ENCODE measurements at places on chromosomes 7 and 10. TPM values are rescaled to one million over a fixed set of nuclear protein-coding genes. Genes with fewer than 3 reads are reported as not detected.
A peak's percentile ranks its signal among the peaks of the same experiment; 100 is the strongest.

- H3K27me3 ChIP-seq, result no peaks in the 10 kb centered on the region
- no peak overlapping the region for H3K4me3 ChIP-seq
- no peak overlapping the region for H3K27ac ChIP-seq
- no peaks in the 10 kb centered on the region for H3K4me1 ChIP-seq
- peak; percentile 6 for DNase-seq
- H3K36me3 ChIP-seq, result peaks cover 29% of the 10 kb centered on the region
Observed at GRCh38 chr7:121366852-121367431, 29.2 kb downstream of the FAM3C start.

GRCh38 chr7:157497367-157497743, 160.6 kb downstream of the DNAJB6 start:
- no peaks in the 10 kb centered on the region for H3K36me3 ChIP-seq
- no peak for DNase-seq
- no peak overlapping the region for H3K4me3 ChIP-seq

DNA sequence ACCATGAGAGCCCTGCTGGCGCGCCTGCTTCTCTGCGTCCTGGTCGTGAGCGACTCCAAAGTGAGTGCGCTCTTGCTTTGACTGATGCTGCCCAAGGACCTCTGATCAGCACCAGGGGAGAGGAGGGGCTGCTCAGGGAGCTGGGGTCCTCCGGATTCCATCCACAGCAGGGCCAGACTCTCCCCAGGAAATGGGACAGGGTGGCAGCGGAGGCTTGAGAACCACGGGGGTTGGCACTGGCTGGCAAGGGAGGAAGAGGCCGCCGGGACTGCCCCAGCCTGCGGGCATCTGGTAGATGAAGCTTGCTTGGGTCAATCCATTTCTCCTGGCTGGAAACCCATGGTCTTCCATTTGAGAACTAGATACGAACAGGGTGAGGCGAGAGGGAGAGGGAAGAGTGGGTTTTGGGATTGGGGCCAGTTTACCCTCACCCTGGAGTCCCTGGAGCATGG, 647 bp downstream of the PLAU start:
- H3K27ac ChIP-seq, result no peak overlapping the region
- H3K4me3 ChIP-seq, result peak overlapping the region; percentile 79
- DNase-seq, result no peak
- H3K36me3 ChIP-seq, result no peaks in the 10 kb centered on the region
- peaks cover 9% of the 10 kb centered on the region for H3K4me1 ChIP-seq

GRCh38 chr10:87767253-87767652, 50.8 kb downstream of the ATAD1 start:
- no peak overlapping the region for H3K4me3 ChIP-seq
- H3K4me1 ChIP-seq, result no peaks in the 10 kb centered on the region
- H3K27me3 ChIP-seq, result no peaks in the 10 kb centered on the region
- DNase-seq, result no peak
- peaks cover 27% of the 10 kb centered on the region for H3K36me3 ChIP-seq

DNA sequence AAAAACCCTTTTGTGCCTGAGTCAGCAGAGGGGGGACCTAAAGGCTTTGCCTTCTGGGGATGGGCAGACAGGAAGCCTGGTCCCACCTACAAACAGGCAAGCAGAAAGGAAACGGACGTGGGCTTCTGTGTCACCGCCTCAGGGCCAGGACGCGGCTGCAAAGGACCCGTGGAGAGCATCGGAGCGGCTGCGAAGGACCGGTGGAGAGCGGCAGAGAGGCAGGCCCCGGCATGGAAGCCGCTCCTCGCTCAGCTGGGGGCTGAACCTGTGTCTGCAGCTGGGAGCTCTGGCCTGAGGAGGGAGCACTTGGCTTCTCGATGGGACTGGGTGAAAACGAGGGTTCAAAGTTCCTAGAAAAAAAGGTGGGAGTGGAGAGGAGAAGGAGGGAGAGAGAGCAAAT, 125.4 kb upstream of the PPP2R2D start:
- H3K27me3 ChIP-seq, result no peaks in the 10 kb centered on the region
- H3K4me3 ChIP-seq, result no peak overlapping the region
- peak; percentile 56 for DNase-seq
- H3K27ac ChIP-seq, result no peak overlapping the region
- no peaks in the 10 kb centered on the region for H3K36me3 ChIP-seq

- no peak for DNase-seq
- H3K4me1 ChIP-seq, result no peaks in the 10 kb centered on the region
- peaks cover 16% of the 10 kb centered on the region for H3K27me3 ChIP-seq
- H3K27ac ChIP-seq, result no peak overlapping the region
- H3K36me3 ChIP-seq, result no peaks in the 10 kb centered on the region
- H3K4me3 ChIP-seq, result no peak overlapping the region
Observed at GRCh38 chr10:120513307-120513796, 56.3 kb downstream of the PLPP4 start.

DNA sequence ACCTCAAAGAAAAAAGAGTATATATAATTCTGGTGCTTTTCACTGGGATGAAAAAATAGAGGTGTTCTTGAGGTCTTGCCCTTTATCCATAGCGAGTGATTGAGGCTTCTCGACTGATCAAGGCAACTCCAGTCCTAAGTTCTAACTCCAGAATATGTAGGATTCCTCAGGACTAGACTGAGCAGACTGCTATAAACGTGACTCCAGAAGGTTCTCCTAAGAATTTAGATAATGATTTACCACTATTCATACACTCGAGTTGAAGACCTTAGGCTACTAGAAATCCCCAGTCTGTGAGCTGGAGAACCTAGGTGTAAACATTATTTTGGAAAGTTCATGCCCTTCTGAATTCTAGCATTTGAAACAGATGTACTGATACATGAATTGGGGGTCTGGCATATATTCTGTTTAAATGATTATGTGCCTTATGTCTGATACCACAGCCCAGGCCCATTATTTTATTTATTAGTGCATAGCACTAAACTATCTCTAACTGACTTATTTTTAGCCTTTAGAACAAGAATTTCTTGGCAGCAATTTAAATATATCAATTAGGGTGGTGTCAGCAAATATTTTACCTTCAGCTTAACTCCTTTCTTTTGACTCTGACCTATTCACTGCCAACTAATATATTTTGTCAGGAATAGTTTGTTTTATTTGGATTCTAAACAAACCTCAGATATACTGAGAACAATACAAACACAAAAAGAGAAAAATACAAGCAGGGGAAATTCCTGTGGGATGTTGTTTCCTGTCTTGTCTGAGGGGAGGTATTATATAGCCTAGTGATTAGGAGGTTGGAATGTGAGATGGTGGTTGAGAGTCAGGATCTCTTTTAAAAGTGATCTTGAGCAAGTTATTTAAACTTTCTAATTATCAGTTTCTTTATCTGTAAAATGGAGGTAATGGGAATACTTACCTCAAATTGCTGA, 75.8 kb downstream of the PODXL start:
- no peaks in the 10 kb centered on the region for H3K36me3 ChIP-seq
- H3K27ac ChIP-seq, result no peak overlapping the region
- H3K4me3 ChIP-seq, result no peak overlapping the region
- no peaks in the 10 kb centered on the region for H3K27me3 ChIP-seq
- H3K4me1 ChIP-seq, result no peaks in the 10 kb centered on the region

- H3K4me3 ChIP-seq, result no peak overlapping the region
- no peaks in the 10 kb centered on the region for H3K4me1 ChIP-seq
- H3K27ac ChIP-seq, result no peak overlapping the region
- no peak for DNase-seq
- H3K36me3 ChIP-seq, result no peaks in the 10 kb centered on the region
- H3K27me3 ChIP-seq, result no peaks in the 10 kb centered on the region
Observed at GRCh38 chr7:37096341-37096740, 352.3 kb downstream of the ELMO1 start.

- no peak for DNase-seq
- H3K4me1 ChIP-seq, result no peaks in the 10 kb centered on the region
- H3K36me3 ChIP-seq, result no peaks in the 10 kb centered on the region
- H3K27me3 ChIP-seq, result no peaks in the 10 kb centered on the region
Observed at GRCh38 chr10:75955973-75956502, 524.6 kb downstream of the LRMDA start.

DNA sequence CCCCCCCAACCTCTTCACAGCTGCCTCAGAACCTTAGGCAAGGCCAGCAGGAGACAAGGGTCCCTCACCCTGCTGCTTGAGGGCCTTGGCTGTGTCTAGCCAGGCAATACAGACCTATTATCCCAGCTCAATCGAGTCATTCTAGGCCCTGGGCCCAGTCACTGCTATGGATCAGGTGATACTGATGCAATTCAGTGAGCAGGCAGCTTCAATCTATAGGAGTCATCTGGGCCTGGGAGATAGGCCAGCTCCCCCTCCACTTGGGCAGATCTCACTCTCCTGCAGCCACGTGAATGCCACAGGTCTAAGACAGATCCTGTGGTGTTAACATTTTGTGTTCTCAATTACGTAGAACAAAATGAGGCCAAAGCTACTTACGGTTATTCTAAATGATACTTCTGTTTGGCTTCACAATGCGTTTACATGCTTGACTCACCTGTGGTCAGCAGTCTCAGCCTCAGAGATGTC, 68.0 kb upstream of the LRRC4 start:
- no peak for DNase-seq
- no peak overlapping the region for H3K4me3 ChIP-seq
- no peaks in the 10 kb centered on the region for H3K36me3 ChIP-seq
- H3K27me3 ChIP-seq, result peaks cover 19% of the 10 kb centered on the region
- H3K4me1 ChIP-seq, result no peaks in the 10 kb centered on the region
- H3K27ac ChIP-seq, result no peak overlapping the region

GRCh38 chr10:77024461-77024860, 613.1 kb downstream of the KCNMA1 start:
- H3K4me3 ChIP-seq, result no peak overlapping the region
- no peaks in the 10 kb centered on the region for H3K36me3 ChIP-seq
- H3K27ac ChIP-seq, result no peak overlapping the region
- H3K27me3 ChIP-seq, result no peaks in the 10 kb centered on the region
- no peak for DNase-seq
- no peaks in the 10 kb centered on the region for H3K4me1 ChIP-seq

Gene PCLO
- total RNA-seq, result 2.0 TPM

Gene CLDN15
- total RNA-seq, result 4.6 TPM
